ENCODE measurements at places on chromosomes 4 and X. TPM values are rescaled to one million over a fixed set of nuclear protein-coding genes. Genes with fewer than 3 reads are reported as not detected.

DNA sequence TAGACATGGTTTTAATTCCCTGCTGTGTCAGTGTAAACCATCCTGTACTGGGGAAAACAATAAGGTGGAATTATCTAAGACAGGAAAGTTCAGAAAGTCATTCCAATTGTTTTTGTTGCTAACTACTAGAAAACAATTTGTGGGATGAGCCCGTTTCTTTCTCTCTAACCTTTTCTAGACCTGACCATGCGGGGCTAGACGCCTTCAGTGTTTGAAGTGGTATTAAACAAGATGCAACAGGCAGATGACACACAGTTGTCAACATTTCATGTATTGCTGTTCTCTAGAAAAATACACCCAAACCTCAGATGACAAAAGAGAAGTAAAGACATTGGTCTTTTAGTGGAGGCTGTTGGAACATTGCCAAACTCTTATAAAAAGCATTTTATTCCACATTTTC lies 105.7 kb downstream of the FRAS1 start:
- no peak overlapping the region for H3K27ac ChIP-seq
- peaks cover 31% of the 10 kb centered on the region for H3K27me3 ChIP-seq
- H3K36me3 ChIP-seq = no peaks in the 10 kb centered on the region
- H3K4me3 ChIP-seq = no peak overlapping the region
- DNase-seq = no peak
- no peaks in the 10 kb centered on the region for H3K4me1 ChIP-seq

GRCh38 chr4:126701756-126702155 lies 931.0 kb upstream of the INTU start:
- DNase-seq = no peak
- H3K36me3 ChIP-seq = no peaks in the 10 kb centered on the region
- H3K27ac ChIP-seq = no peak overlapping the region
- no peaks in the 10 kb centered on the region for H3K4me1 ChIP-seq

DNA sequence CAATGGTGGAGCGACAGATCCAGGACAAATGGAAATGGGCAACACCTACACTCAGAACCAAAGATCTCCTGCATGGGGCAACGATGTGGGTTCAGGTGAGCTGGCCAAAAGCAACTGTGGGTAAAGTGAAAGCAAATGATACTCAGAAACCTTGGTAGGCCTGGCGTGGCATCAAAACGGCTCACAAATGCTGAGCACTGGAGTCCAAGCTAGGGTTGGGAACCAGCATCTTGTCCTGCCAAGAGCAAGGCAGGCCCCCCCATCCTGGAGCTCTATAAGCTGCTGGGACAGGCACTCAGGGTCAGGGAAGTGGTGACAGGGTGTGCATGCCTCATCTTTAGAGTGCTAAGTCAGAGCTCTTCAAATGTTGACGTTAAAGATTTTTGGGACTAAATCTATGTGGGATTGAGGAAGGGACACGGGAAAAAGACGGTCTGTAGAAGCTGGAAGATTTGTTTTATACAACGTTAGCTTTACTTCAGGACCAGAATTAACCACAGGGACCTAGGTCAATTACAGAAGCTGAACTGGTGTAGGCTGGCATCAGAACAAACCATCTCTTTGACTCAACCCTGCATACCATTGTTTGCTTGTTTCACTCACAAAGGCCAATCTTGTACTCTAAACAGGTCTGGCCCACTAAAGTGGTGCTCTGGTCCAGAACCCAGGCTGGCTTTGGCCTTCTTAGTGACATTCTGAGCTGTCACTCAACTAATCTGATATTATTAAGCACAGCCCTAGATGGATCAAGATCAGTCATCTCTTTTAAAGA lies 10.7 kb downstream of the ATP8A1 start:
- peaks cover 38% of the 10 kb centered on the region for H3K4me1 ChIP-seq
- no peaks in the 10 kb centered on the region for H3K27me3 ChIP-seq
- no peak for DNase-seq
- peak overlapping the region; percentile 67 for H3K27ac ChIP-seq

DNA sequence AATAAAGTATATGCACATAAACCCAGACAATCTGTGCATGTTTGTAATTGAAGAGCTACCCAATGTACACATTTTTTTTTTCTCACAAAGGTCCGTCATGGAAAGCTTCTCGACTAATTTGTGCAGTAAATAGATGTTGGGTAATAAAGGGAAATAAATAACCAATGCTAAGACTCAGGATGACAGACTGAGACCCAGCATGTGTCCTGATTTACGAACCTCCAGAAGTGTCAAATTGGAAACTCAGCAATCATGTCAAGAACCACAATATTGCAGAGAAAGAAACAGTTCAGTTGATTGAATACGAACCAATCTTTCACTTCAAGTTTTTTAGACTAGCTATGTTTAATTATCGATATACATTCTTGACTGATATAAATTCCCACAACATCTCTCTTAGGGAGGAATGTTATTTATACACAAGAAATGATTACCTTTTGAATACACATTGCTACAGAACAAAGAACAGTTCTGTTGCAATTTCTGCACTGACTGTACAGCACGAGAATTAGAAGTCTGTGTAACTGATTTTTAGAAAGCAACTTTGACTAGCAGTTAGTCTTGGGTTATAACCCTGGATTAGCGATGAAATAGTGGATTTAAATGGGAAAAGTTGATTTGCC lies 625.6 kb upstream of the FTHL17 start:
- H3K36me3 ChIP-seq = no peaks in the 10 kb centered on the region
- no peak overlapping the region for H3K4me3 ChIP-seq
- H3K4me1 ChIP-seq = no peaks in the 10 kb centered on the region
- no peak for DNase-seq

The CSAG2 gene
- not detected for total RNA-seq

- peaks cover 4% of the 10 kb centered on the region for H3K4me1 ChIP-seq
- H3K27me3 ChIP-seq = no peaks in the 10 kb centered on the region
- no peak overlapping the region for H3K27ac ChIP-seq
- H3K36me3 ChIP-seq = peaks cover 3% of the 10 kb centered on the region
- no peak overlapping the region for H3K4me3 ChIP-seq
Observed at GRCh38 chr4:42480281-42480680, 83.0 kb downstream of the SHISA3 start.

DNA sequence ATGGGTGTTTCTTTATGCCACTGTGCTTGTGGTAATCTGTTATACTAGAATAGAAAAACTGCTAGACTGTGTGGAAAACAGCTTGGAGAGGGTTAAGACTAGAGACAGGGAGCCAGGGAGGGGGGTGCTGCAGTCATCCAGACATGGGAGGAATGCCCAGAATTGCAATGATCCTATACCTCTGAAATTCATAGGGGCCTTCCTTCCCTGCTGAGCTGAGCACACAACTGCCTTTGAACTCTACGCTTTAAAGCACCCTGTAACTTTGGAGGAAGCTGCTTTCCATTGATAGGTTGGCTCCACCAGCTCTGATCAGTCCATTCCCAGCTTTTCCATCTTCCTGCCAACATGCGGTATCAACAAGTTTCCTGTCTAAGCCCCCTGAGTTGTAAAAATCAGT lies 155.9 kb upstream of the RASGEF1B start:
- no peaks in the 10 kb centered on the region for H3K36me3 ChIP-seq
- H3K27me3 ChIP-seq = no peaks in the 10 kb centered on the region
- no peak overlapping the region for H3K27ac ChIP-seq

Data from T-helper 17 cell (primary cell).